ENCODE measurements at places on chromosomes 5 and 9.

- no peak for DNase-seq
Measured at GRCh38 chr5:137407090-137407489, 92.0 kb downstream of the SPOCK1 start.

GRCh38 chr5:96691503-96692303, 29.5 kb downstream of the CAST start:
- peak; percentile 44 for DNase-seq

DNA sequence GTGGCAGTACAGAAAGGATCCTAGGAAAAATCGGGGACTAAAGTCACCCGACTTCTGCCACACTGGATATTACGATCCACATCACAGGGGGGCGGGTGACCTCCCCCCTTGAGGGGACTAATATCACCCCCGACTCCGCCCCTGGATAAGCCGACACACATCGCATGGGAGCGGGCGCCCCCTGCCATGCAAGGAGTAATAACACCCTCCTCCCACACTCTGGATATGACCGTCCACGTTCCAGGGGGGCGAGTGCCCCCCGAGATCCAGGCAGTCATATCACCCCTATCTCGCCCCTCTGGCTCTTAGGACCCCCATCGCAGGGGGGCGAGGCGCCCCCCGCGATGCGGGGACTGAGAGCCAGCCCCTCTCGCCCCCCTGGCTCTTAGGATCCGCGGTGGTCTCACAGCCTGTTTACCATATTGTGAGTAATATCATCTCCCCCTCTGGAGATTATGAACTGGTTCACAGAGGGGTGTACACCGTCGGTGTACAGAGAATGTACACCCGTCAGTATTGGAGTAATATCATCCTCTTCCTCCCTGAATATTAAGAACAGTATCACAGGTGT, 423.0 kb downstream of the DIRAS2 start:
- no peak for DNase-seq

- peak; percentile 15 for DNase-seq
Measured at GRCh38 chr9:38160613-38161215, 91.7 kb upstream of the SHB start.

GRCh38 chr5:129766798-129767197, 18.9 kb downstream of the MINAR2 start:
- DNase-seq, result no peak

DNA sequence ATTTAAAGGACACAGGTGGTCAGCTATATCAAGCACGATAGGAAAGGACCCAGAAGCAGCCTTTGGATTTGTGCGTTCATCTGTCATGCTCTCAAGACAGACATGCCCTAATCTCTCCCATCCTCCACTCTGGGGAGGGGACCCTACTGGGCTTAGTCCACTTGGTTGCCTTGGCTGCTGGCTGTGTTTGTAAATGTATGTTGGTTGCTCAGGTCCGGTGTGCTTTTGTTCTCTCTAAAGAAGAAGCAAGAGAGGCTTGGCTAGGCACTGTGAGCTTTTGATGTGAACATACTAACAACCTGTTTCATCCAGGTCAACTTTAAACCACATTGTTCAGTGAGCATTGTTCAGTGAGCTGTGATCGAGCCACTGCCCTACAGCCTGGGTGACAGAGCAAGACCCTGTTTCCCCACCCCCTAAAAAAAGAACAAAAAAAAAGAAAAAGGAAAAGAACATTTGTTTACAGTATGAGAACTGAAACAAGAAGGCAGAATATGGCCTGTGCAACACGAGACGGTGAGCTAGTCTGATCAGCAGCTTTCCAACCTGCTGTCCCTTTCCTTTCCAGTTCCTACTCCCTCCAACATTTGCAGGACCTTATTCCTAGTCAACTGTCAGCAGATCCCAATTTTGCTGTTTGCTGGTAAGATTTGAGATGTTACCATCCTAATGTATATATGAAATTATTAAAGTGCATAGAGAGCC, 228.3 kb downstream of the ARHGAP26 start:
- DNase-seq, result no peak

GRCh38 chr9:86670536-86670935, 276.8 kb downstream of the GAS1 start:
- DNase-seq, result no peak

All from AG09319 (cell line).